Fibroblast of villous mesenchyme (primary cell): ENCODE measurements at places on chromosomes 12 and 14. TPM values are rescaled to one million over a fixed set of nuclear protein-coding genes. Genes with fewer than 3 reads are reported as not detected.

PPP1R1A gene
- total RNA-seq = not detected in 2 replicates

PLXNC1 gene
- total RNA-seq = 0.86 and 0.97 TPM in 2 replicates

ZNF385A gene
- total RNA-seq = 1.3 and 2.2 TPM in 2 replicates

CPNE6 gene
- not detected in 2 replicates for total RNA-seq

SPIC gene
- not detected in 2 replicates for total RNA-seq

B4GALNT3 gene
- total RNA-seq = under 0.01 TPM in 2 replicates

MBIP gene
- 13.9 and 18.1 TPM in 2 replicates for total RNA-seq

ITPK1 gene
- total RNA-seq = 11.6 and 15.5 TPM in 2 replicates

L2HGDH gene
- 3.5 and 4.3 TPM in 2 replicates for total RNA-seq

KRT83 gene
- not detected in 2 replicates for total RNA-seq
